ENCODE measurements at places on chromosomes 6 and 20.

DNA sequence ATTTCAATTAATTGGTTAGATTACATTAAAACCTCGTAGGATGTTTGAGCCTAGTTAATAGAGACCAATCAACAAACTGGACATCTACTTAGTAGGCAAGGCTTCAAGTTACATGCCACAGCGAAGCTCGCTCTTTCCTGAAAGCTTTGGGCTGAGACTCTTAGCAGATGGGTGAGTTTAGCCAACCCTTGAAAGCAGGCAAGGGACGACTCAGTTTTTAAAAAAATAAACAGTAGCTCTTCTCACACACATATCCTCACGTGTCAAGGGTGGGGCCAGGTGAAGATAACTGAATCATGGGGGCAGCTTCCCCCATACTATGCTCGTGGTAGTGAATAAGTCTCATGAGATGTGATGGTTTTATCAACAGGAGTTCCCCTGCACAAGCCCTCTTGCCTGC is 775 bp downstream of the MTFR2 start:
- no peak for DNase-seq

- no peak for DNase-seq
Measured at GRCh38 chr20:57259938-57260921, 6.2 kb downstream of the BMP7 start.

GRCh38 chr20:41057999-41058673 is 29.5 kb downstream of the TOP1 start:
- DNase-seq, result peak; percentile 93

DNA sequence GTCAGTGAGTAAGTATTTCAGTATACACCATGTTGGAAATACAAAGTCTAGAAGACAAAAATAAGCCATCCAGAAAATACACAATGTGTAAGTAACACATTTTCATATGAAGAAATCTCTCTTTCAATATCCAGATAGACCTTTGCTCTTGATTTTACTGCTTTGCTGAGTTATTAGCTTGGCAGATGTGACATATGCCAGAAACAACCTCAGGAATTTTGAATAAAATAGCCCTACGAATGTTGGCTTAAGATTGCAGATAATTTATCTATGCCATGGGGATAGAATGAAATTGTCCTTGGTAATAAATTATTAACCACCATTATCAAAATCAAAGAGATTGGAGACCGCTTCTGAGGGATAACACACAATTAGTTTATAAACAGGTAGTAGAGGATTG is 1036.9 kb upstream of the EPHA7 start:
- DNase-seq, result no peak

- no peak for DNase-seq
Measured at GRCh38 chr20:54668271-54669039, 193.1 kb downstream of the DOK5 start.

GRCh38 chr20:37869334-37869861 is 33.5 kb upstream of the VSTM2L start:
- DNase-seq, result no peak

- no peak for DNase-seq
Measured at GRCh38 chr20:5357946-5358345, 41.2 kb upstream of the PROKR2 start.

DNA sequence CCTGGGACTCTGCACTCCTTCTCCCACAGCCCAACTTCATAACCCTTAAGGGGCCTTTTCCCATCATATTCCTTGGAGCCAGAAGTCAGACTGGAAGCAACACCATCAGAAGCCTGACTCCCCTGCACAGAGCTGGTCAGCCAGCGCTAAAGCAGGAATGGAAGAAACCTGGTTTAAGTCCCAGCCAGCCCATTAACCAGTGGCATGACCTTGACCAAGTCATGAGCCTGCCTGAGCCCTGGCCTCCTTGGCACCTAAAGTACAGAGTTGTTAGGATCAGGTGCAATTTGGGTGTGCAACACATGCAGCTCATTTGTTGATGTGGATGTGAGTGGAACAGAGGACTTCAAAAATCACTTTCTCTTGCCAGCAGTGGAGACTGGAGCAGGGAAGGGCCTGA is 20.8 kb downstream of the FOXP4 start:
- DNase-seq, result no peak

DNA sequence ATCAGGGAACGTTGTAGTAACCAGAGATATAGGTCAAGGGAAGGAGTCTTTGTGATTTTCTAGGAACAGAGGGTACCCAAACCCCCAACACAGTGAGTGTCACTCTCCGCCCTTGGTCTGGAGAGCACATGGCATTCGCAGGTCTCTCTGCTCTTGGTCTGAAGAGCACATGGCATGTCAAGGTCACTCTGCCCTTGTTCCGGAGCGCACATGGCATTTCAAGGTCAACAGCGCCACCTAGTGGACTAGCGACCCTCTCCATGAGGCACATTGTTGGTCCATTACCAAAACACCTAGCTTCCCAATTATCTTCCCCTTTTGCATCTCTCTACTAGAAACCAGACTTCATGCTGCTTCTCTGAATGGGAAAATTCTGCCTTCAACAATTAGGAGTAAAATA is 260.0 kb downstream of the C6orf118 start:
- DNase-seq, result no peak

- no peak for DNase-seq
Measured at GRCh38 chr6:158410784-158411183, 98.5 kb downstream of the TULP4 start.

- DNase-seq, result no peak
Measured at GRCh38 chr6:130222775-130223174, at the start of gene SAMD3. Gene SAMD3, minus strand, starts transcription at chr6:130222951. Its CDS starts 7,678 bp downstream, at chr6:130215273.

DNA sequence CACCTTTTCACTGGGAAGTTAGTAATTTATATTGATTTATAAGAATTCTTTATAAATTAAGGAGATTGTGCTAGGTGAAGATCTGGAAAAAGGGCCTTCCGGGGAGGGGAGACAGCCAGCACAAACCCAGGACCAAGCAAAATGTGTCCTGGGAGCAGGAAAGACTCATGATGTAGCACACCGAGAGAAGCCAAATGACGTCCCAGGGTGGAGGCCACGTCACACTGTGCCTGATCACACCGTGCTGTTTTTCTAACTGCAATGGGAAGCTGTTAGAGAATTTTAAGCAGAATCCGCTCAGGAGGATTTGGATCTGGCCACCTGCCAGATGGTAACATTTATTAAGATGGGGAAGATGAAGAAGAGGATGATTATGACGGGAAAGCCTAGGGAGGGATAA is 72.7 kb upstream of the AKAP12 start:
- DNase-seq, result no peak

GRCh38 chr6:169339731-169340309 is 86.2 kb upstream of the THBS2 start:
- no peak for DNase-seq

DNA sequence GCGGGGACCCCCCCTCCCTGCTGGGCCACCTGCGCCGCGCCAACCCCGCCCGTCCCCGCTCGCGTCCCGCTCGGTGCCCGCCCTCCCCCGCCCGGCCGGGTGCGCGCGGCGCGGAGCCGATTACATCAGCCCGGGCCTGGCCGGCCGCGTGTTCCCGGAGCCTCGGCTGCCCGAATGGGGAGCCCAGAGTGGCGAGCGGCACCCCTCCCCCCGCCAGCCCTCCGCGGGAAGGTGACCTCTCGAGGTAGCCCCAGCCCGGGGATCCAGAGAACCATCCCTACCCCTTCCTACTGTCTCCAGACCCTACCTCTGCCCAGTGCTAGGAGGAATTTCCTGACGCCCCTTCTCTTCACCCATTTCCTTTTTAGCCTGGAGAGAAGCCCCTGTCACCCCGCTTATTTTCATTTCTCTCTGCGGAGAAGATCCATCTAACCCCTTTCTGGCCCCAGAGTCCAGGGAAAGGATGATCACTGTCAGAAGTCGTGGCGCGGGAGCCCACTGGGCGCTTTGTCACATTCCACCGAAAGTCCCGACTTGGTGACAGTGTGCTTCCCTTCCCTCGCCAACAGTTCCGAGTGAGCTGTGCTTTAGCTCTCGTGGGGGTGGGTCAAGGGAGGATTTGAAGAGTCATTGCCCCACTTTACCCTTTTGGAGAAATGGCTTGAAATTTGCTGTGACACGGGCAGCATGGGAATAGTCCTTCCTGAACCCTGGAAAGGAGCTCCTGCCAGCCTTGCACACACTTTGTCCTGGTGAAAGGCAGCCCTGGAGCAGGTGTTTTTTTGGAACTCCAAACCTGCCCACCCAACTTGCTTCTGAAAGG is 2.1 kb downstream of the VEGFA start:
- no peak for DNase-seq

DNA sequence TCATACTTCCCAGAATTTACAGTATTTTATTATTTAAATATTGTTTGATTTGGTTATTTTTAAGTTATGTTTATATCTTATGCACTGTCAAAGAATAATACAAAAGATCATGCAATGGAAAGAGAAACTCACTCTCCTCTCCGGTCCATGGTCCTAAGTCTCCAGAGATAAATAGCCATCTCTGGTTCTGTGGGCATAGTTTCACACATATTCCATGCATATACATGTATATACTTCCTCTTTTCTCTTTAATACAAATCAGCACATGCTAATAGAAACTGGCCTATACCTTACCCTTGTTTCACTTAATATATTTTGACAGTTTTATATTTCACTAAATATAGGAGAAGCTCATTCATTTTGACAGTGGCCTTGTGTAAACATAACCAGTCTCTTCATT is 901.7 kb upstream of the CITED2 start:
- no peak for DNase-seq

DNA sequence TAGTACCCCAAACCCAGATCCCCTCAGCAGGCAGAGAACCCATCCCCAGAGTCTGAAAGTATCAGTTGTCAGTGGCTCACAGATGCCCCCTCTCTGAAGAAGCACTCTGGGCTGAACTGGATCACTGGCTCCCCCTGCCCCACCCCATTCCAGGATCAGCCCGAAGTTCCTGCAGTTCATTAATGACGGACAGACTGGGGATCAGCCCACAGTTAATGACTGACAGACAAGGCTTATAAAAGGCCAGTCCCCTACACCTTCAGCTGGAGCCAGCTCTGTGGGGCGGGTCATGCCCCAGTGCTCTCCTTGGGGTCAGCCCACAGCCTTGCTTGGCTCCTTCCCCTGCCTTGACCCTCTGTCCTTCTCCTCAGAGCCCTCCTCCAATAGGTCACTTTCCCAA is 21.7 kb downstream of the KIAA1755 start:
- DNase-seq, result no peak

GRCh38 chr20:20783450-20783849 is 71.0 kb upstream of the RALGAPA2 start:
- DNase-seq, result no peak

GRCh38 chr20:62426699-62427131 is 624 bp downstream of the RBBP8NL start:
- no peak for DNase-seq

DNA sequence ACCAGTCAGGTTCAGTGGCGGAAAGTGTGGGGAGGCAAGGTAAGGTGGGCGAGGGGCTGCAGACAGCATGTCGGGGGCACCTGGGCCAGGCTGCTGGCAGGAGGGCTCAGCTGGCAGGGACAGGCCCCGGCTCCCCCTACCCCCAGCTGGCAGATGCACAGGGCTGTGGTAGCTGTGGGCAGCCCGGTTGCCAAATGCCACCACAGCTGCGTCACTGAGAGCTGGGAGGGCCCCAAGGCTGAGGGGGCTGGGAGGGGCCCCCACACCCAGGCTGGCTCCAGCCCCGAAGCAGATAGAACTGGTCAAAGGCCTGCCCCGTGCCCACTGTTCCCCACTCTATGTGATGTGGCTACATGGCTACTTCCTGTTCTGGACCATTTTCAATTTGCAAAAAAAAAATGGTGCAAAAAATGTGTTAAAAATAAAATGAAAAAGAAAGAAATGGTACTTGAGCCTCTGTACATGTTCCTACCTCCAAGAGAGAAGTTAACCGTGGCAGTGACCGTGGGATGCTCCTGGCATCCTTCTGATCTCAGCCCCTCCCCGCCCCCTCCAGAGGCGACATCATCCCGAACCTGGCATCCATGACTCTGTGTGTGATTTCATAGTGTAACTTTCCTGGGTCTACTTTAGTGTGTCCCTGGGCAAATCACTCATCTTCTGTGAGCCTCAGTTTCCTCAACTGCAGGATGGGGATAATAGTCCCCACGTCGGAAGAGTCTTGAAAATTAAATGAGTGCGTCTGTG is 64.4 kb downstream of the UBE2V1 start:
- no peak for DNase-seq

DNA sequence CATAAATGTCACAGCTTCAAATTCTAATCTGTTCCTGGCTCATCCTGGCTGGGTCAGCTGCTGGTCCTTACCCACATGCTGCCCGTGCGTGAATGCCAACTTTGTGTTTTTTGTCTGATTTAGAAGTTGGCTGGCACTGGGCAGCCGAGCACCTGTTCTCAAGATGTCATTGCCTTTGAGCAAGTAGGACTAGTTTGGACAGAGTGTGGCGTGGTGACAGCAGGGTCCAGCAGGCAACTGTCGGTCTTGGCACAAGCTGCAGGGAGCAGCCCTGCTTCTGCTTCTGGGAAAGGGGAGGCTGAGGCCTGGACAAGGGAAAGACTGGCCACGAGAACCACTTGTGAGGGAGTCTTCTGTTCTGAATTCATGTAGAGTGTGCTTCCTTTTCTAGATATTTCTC is 26.4 kb upstream of the ADRM1 start:
- DNase-seq, result no peak

DNA sequence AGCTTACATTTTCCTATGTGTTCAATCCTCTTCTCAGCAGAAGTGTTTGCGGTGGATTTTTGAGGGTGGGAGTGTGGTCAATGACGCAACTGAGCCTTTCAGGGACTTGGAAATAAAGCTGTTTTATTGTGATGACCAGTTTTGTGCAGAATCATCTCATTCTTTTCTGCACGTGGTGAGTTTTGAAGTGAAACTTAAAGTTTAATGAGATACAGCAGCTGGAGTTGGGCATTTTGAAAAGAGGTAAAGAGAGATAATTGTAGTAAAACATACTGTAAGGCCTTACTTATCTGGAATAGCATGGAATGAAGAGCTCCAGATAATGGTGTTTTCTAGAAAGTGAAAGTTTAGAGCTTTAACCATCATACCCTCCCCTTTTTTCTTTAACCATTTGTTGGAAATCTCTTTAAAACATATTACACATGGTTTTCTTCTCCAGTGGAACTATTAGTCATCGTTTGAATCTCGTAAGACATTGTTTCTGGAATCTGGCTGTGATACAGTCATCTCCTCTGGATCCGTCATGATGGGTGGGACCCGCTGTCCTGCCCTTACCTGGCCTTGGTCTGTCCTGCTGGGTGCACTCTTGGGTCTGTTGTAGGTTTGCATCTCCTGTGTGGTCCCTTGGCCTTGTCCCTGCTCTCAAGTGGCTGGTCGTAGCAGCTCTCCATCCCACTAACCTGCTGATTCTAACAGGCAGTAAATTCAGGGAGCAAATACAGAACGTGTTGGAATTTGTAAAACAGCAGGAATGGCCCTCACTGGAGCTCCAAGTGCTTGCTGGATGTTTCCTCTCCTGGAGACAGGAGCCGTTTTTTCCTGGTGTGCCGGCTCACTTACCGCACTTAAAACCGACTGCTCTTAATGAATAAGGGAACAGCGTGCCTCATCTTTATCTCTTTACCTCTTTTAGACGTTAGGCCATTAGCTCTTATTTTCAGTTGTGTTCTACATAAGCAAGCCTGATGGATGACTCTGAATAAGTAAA is 29.8 kb downstream of the UST start:
- peak; percentile 84 for DNase-seq

DNA sequence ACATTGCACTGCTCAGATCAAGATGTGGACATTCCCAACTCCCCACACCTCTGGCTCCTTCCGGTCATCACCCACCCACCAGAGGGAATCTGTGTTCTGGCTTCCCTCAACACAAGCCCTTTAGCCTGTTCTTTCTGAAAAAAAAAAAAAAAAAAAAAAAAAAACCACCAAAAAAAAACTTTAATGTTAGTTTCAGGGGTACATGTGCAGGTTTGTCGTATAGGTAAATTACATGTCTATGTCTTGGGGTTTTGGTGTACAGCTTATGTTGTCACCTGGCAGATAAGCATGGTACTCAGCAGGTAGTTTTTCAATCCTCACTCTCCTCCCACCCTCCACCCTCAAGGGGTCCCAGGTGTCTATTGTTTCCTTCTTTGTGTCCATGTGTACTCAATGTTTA is 135.8 kb upstream of the FOXA2 start:
- DNase-seq, result no peak

Measured in foreskin fibroblast (primary cell).